ENCODE measurements at places on chromosomes 6 and 20.

DNA sequence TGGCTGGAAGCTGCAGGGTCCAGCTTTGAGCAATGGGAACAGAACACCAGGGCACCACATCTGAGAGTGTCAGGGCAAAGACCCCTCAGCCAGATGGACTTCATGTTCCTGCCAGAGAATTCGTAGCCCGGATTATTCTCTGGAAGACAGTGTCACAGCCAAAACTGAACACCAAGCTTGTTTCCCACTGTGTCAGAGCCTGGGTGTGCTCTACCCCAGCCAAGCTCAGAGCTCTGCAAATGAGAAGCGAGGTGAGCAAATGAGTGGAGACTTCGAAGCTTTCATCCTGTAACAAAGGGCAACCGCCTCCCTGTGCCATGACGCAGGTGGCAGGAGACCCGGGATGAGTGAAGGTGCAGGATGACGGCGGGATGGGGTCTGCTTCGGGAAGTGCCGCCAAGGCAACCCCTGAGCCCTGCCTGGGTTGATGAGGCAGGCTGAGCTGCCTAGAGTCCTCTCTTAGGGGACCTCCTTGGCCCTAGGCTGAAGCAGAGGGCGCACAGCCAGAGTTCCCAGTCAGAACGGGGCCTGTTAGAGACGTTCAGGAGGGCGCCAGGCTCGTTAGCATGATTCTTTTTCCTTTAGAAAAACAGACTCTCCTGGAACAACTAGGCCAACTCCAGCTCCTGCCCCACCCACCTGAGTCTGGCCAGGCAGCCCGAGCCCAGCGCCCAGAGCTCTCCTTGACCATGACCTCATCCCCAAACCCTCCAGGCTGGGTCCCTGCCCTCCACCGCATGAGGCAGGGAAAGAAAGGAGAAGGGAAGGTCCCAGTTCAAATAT, 187.7 kb downstream of the SOD2 start:
- DNase-seq, result no peak

DNA sequence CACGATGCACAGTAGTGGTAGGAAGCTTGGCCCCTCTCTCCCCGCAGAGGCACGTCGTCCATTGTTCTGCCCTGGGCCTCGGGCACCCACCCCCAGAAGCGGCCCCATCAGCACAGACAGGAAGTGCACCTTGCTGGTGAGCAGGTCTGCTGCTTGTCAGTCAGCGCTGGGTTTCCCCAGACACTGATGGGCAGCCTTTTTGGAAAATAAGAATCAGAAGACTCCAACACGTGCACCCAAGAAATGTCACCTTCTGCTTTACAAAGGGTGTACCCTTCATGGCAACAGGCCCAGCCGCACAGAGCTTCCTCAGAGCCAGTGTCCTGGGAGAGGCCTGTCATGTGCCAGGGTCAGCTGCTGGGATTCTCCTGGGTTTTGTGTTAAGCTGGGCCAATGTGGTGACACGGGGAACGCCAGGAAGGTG, 34.7 kb upstream of the IRF4 start:
- no peak for DNase-seq

DNA sequence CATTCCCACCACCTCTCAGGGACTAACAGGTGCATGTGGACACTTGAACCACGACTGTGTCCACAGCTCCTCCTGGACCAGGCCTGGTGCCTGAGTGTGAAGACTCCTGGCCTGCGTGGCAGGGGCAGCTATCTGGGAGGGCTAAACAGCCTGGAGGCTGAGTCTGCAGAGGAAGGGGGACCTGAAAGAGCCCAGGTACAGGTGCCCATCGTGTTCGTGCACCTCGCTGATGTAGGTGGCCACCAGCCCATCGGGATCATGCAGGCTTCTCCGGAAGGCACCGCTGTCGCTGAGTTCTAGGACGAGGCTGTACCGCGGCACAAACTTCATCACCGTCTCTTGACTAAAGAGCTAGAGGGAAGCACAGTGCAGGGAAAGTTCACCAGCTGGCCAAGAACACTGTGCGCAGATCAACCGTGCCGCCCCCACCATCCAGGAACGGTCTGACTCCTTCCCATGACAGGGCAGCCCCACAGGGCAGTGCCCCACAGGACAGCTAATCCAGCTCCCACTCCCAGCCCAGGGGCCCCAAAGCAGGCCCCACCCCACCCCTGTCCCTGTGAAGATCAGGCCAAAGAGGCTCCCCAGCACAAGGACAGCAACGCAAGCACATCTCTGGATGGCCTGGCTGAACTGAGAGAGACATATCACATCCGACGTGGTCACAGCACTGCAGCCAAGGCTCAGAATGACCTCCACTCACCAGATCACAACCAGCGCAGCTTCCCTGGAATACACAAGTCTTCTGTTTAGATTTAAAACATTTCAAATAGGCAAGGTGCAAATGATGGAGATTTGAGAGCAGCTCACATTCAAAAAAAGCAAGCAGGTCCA, 14.8 kb downstream of the CST7 start:
- DNase-seq, result no peak

GRCh38 chr6:22025468-22026163, 271.2 kb downstream of the PRL start:
- peak; percentile 7 for DNase-seq

- DNase-seq, result no peak
Observed at GRCh38 chr20:48821261-48821920, 6.4 kb downstream of the PREX1 start.

- no peak for DNase-seq
Observed at GRCh38 chr6:144675231-144675861, 390.2 kb downstream of the UTRN start.

DNA sequence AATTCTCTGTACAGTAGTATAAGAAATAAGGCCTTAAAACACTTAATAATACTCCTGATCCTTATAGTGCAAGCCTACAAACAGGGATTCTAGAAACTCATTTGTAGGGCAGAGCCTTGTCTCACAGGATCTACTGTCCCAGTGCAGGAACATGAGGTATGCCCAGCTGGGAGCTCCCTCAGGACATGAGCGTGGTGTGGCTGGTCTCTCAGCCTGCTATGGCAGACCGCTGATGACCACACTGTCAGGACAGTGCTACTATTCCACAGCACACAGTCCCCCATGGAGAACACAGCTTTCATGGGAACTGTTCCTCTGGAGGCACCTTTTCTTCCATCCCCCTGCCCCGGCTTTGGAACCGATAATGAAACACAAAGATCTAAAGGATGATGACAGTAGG, 53.0 kb downstream of the SERAC1 start:
- DNase-seq, result no peak

GRCh38 chr6:52514514-52514913, 62.3 kb downstream of the TRAM2 start:
- DNase-seq, result no peak

- DNase-seq, result no peak
Observed at GRCh38 chr6:83879746-83880145, 20.3 kb downstream of the CYB5R4 start.

- DNase-seq, result no peak
Observed at GRCh38 chr6:7041511-7042026, 66.2 kb upstream of the RREB1 start.

DNA sequence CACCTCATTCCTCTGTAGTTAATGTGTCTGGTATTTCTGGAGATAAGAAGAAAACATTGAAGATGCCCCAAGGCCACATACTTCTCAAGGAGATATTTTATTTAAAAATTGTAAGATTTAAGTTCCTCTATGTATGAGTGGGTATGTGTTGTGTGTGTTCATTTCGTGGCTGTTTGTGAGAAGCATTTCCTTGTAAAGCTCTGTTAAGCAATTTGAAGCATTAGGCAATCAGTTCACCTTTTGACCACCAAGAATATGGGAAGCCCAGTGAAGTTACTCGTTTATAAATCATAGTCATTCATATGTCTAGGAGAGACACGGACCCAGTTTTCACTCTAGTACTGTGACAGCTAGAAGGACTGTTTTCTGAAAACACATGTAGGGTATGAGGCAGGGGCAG, 717.6 kb upstream of the MAP3K7 start:
- no peak for DNase-seq

DNA sequence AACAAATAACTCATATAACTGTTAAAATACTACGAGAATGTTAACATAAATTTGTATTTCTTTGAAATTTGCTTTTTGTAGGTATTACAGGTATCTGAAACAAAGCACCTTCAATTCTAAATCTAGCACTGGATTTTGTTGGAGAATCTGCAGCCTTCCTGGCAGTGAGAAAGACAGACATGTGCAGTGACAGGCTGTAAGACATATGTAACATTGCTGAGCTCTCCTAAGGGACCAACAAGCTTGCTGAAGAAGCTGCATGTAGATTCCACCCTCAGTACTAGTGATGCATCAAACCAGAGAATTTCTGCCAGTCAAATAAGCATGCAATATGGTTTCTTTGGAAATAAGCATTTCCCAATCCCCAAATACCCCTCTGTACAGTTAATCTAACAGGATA, 20.5 kb upstream of the KIAA1586 start:
- DNase-seq, result no peak

Data from cortex of kidney (tissue), 1 donor.